ENCODE measurements at places on chromosomes 3 and 15.

GRCh38 chr3:186983659-186984058 is 53.3 kb downstream of the ST6GAL1 start:
- no peak for DNase-seq

GRCh38 chr3:151732861-151733260 is 866 bp upstream of the AADACL2 start:
- DNase-seq, result no peak

DNA sequence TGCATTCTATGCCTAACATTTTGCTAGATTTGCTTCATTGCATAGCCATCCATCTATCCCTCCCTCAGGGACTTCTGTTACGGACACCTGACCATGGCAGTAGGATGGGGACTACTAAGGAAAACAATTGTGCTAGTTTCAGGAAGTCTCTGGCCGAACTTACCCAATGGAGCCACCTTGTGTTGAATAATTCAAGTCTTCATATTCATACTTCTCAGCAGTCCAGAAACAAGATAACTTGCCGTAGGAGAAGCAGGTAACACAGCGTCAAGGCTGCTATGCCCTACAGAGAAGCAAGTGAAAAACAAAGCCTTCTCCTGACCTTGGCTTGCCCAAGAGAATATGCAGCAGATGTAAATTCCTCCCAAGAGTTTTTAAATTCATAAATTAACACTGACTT is 685.3 kb downstream of the GRM7 start:
- DNase-seq, result no peak

- DNase-seq, result no peak
Observed at GRCh38 chr3:28018925-28019718, 222.3 kb upstream of the CMC1 start.

DNA sequence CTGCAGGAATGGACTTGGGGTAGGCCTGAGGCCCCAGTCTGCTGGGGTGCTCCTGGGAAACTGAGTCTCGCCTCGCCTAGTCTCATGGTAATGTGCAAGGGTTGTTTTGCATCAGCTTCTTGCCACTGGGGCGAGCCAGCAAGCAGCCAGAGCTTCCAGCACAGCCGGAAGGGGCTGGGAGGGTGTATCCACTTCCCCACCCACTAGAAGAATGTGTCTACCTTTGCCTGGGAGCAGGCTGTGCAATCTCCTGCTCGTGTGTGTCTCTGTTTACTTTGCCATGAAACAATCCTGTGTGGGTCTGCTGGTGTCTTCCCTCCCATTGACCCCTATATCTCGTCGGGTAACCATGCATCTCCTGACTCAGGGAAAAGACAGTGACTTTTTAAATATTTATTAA is 21.8 kb upstream of the ERICH6 start:
- DNase-seq, result no peak

GRCh38 chr3:45100981-45101407 is 45.2 kb downstream of the CDCP1 start:
- DNase-seq, result no peak
